ENCODE measurements at places on chromosomes 5 and 9.

GRCh38 chr9:92094655-92095054 is 20.6 kb downstream of the SPTLC1 start:
- no peak overlapping the region for H3K4me3 ChIP-seq
- H3K36me3 ChIP-seq: peaks cover 65% of the 10 kb centered on the region
- no peaks in the 10 kb centered on the region for H3K4me1 ChIP-seq
- no peaks in the 10 kb centered on the region for H3K27me3 ChIP-seq
- peak; percentile 59 for DNase-seq

DNA sequence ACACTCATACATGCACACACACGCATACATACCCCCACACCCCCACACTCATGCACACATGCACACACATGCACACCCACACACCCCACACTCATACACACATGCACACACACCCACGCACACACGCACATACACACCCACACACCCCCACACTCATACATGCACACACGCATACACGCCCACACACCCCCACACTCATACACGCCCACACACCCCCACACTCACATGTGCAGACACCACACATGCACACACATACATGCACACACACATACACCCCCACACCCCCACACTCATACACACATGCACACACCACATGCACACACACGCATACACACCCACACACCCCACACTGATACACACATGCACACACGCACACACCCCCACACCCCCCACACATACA is 118.3 kb downstream of the COL5A1 start:
- H3K27ac ChIP-seq: no peak overlapping the region
- no peak for DNase-seq
- no peaks in the 10 kb centered on the region for H3K4me1 ChIP-seq
- no peaks in the 10 kb centered on the region for H3K27me3 ChIP-seq
- no peak overlapping the region for H3K4me3 ChIP-seq

DNA sequence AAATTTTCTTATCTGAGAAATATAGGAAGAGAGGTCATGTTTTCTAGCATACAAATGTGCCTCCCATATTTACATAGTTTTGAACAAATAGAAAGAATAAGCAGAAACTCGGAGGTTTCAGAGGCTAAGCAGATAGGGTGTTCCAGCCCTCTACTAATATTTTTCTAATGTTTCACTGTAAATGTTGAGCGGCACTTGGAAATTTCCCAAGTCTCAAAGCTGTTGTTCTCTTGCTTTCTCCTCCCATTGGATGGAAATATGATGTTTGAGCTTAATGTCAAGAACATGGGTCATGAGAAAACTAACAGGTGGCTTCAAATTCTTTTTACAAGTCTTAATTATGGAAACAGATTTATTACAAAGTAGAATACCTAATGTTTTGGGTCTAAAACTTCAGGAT is 5.1 kb downstream of the SPINK1 start:
- DNase-seq: no peak
- no peak overlapping the region for H3K27ac ChIP-seq

GRCh38 chr5:113252066-113252465 is 182.7 kb downstream of the TSSK1B start:
- no peak overlapping the region for H3K4me3 ChIP-seq
- no peak for DNase-seq
- peaks cover 50% of the 10 kb centered on the region for H3K36me3 ChIP-seq
- no peaks in the 10 kb centered on the region for H3K27me3 ChIP-seq

DNA sequence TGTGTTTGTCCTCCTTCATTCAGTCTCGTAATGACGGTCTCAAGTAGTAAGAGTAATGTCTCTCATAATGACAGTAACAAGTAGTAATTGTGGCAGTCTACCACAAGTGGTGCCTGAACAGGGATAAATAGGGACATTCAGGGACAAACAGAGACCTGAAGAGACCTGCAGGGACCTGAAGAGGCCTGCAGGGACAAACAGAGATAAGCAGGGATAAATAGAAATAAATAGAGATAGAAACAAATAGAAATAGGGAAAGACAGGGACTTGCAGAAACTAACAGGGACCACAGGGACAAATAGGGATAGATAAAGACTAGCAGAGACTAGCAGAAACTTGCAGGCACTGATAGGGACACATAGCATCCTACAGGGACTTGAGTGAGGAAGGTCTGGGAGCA is 7.9 kb downstream of the UGT3A2 start:
- peaks cover 4% of the 10 kb centered on the region for H3K4me1 ChIP-seq
- DNase-seq: no peak
- no peaks in the 10 kb centered on the region for H3K36me3 ChIP-seq
- no peaks in the 10 kb centered on the region for H3K27me3 ChIP-seq
- peak overlapping the region; percentile 28 for H3K4me3 ChIP-seq

GRCh38 chr5:159353661-159354252 is 23.5 kb upstream of the IL12B start:
- no peak for DNase-seq
- H3K4me3 ChIP-seq: no peak overlapping the region
- H3K4me1 ChIP-seq: no peaks in the 10 kb centered on the region
- no peak overlapping the region for H3K27ac ChIP-seq
- no peaks in the 10 kb centered on the region for H3K27me3 ChIP-seq

DNA sequence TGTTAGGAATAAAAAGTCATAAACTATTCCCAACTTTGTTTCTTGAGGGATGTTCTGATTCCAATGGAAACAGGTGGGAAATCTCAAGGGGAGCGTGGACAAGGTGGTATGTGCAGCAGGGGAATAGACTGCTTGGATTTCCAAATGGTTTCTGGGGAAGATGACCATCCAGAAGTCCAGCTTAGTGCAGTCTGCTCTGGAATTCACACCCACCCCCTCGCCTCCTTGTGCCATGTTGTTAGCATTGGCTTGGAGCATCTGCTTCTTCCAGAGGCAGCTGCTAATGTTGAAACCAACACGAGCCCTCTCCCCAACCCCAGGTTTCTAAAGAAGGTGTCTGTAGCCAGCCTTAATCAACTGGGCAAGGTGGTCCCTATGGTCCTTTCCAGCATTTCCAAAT is 90.9 kb downstream of the PDE6A start:
- H3K36me3 ChIP-seq: no peaks in the 10 kb centered on the region
- no peak overlapping the region for H3K4me3 ChIP-seq
- H3K4me1 ChIP-seq: no peaks in the 10 kb centered on the region
- H3K27ac ChIP-seq: no peak overlapping the region
- no peak for DNase-seq

- peaks cover 19% of the 10 kb centered on the region for H3K36me3 ChIP-seq
- no peak for DNase-seq
- no peak overlapping the region for H3K27ac ChIP-seq
- no peaks in the 10 kb centered on the region for H3K27me3 ChIP-seq
- peaks cover 8% of the 10 kb centered on the region for H3K4me1 ChIP-seq
Observed at GRCh38 chr9:37550781-37551180, 25.4 kb downstream of the FBXO10 start.

DNA sequence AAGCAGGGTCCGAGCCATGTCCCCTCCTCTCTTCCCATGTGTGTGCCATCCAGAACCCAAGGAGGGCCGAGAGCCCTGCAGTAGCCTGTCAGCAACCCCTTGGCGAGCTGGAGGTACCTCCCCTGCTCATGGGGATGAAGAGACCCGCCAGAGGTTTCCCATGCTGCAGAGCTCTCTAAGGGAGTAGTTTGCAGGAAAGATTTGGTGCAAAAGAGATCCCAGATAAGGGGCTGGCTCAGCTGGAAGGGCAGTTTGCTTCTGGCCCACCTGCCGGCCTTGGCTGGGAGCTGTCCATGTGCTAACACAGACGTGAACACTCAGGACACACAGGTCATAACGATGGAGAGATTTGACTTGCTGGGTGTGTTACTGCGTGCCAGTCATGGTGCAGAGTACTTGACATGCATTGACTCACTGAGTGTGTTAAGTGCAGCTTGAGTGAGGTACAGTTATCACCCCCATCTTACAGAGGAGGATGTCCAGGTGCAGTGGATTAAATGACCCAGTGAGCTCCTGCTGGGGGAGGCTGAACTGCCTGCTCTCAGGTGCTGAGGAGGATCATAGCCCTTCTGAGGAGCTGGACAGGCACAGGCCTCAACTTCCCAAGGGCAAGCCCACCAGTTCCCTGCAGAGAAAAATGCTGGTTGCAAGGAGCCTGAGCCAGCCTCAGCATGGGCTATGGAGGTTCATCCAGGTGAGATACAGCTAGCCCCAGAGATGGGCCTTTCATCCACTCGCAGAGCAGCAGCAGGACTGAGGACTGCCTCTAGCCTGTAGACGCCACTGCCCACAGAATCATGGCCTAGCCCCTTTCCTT is 6.3 kb upstream of the SLC25A48 start:
- no peak overlapping the region for H3K4me3 ChIP-seq
- peaks cover 29% of the 10 kb centered on the region for H3K27me3 ChIP-seq
- H3K4me1 ChIP-seq: peaks cover 10% of the 10 kb centered on the region
- H3K27ac ChIP-seq: no peak overlapping the region
- no peaks in the 10 kb centered on the region for H3K36me3 ChIP-seq

- H3K27ac ChIP-seq: no peak overlapping the region
- no peaks in the 10 kb centered on the region for H3K27me3 ChIP-seq
- DNase-seq: no peak
- no peaks in the 10 kb centered on the region for H3K36me3 ChIP-seq
- no peak overlapping the region for H3K4me3 ChIP-seq
Observed at GRCh38 chr5:160837211-160837610, 14.8 kb downstream of the ATP10B start.

- H3K4me3 ChIP-seq: no peak overlapping the region
- H3K27me3 ChIP-seq: no peaks in the 10 kb centered on the region
- H3K36me3 ChIP-seq: no peaks in the 10 kb centered on the region
- DNase-seq: no peak
Observed at GRCh38 chr9:90927496-90927895, 125.9 kb downstream of the SYK start.

DNA sequence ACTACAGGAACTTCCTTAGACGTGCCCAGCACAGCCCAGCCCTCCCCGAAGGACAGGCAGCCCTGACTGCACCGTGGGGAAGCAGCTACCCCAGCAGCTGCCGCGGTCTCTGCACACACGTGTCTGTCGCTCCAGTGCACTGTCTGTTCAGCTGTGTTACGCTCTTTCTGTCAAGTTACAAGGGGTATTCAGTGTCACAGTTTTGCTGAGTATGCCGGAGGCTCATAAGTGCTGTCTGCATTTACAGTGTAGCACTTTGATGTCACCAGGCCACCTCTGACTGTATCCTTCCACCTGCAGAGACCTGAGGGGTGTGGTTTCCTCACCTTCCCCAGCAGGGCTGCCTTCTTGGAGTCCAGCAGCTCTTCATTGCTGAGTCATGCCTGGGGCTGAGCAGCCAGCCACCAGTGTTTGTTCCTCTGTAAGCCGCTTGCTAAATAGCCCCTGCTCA is 126.8 kb downstream of the EHMT1 start:
- H3K27me3 ChIP-seq: no peaks in the 10 kb centered on the region
- DNase-seq: peak; percentile 72
- peaks cover 3% of the 10 kb centered on the region for H3K4me1 ChIP-seq
- H3K36me3 ChIP-seq: peaks cover 44% of the 10 kb centered on the region
- no peak overlapping the region for H3K4me3 ChIP-seq

- no peaks in the 10 kb centered on the region for H3K36me3 ChIP-seq
- H3K27me3 ChIP-seq: no peaks in the 10 kb centered on the region
- H3K27ac ChIP-seq: no peak overlapping the region
- DNase-seq: no peak
- no peaks in the 10 kb centered on the region for H3K4me1 ChIP-seq
- no peak overlapping the region for H3K4me3 ChIP-seq
Observed at GRCh38 chr5:1962619-1963355, 80.1 kb upstream of the IRX4 start.

DNA sequence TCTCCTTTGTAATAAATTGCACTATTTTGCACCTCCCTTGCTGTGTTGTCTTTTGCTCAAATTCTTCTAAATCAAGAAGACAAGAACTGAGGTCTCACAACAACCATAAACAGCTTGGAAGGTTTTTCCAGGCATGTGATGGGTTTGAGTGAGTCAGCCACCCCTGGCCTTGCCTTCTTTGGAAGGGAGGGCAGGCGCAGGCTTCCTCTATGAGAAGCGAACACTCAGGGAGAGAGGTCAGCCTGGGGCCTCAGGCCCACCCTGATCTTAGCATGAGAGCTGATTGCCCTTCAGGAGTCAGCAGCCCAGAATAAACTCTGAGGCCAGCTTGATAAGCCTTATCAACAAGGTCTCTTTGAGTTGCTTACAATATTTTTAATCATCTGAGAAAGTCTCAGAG is 31.6 kb downstream of the S1PR3 start:
- no peak for DNase-seq
- H3K4me1 ChIP-seq: no peaks in the 10 kb centered on the region
- no peaks in the 10 kb centered on the region for H3K36me3 ChIP-seq
- H3K27ac ChIP-seq: no peak overlapping the region
- no peak overlapping the region for H3K4me3 ChIP-seq
- H3K27me3 ChIP-seq: no peaks in the 10 kb centered on the region

- H3K27ac ChIP-seq: no peak overlapping the region
- no peaks in the 10 kb centered on the region for H3K36me3 ChIP-seq
- H3K27me3 ChIP-seq: no peaks in the 10 kb centered on the region
- no peak overlapping the region for H3K4me3 ChIP-seq
- H3K4me1 ChIP-seq: no peaks in the 10 kb centered on the region
Observed at GRCh38 chr9:8570776-8571175, 771.2 kb upstream of the DMAC1 start.

DNA sequence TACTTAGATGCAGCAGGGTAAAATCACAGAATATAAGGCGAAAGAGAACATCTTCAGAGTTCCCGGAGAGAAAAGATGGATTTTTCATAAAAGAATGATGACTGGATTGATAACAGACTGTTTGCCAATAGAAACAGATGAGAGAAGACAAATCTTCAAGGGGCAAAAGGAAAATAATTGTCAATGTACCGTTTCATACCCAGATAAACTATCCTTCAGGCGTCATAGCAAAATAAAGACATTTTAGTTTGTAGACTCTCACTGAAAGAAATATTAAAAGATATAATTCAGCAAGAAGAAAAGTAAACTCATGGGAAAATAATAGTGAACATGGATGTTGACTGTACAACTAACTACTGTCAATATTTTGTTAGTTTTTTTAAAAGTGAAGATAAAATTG is 174.2 kb downstream of the CRB2 start:
- no peaks in the 10 kb centered on the region for H3K36me3 ChIP-seq
- H3K4me3 ChIP-seq: no peak overlapping the region
- H3K27ac ChIP-seq: no peak overlapping the region
- DNase-seq: no peak
- H3K4me1 ChIP-seq: no peaks in the 10 kb centered on the region

DNA sequence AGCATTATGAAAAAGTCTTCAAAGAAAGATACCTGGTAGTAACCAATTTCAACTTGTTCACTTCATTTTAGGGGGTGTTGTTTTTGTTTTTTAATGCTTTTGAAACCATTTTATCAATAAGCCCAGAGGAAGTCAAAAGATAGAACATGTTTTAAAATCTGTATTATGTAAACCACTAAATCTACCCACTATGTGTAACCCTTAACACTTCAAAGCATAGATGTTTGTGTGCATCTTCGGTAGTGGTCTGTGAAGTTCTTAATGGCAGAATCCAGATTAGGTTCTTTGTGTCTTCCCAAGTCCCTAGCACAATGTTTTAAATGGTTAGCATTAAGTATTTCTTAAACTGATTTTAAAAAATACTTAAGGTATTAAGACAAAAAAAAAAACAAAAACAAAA is 6.3 kb downstream of the PLAA start:
- DNase-seq: no peak
- H3K36me3 ChIP-seq: peaks cover 20% of the 10 kb centered on the region
- H3K27ac ChIP-seq: no peak overlapping the region
- H3K27me3 ChIP-seq: no peaks in the 10 kb centered on the region

GRCh38 chr9:29203244-29203930 is 1630.1 kb upstream of the C9orf72 start:
- no peaks in the 10 kb centered on the region for H3K27me3 ChIP-seq
- DNase-seq: no peak
- H3K27ac ChIP-seq: no peak overlapping the region
- H3K4me1 ChIP-seq: no peaks in the 10 kb centered on the region
- H3K4me3 ChIP-seq: no peak overlapping the region

Data from endodermal cell (in vitro differentiated cells).